ENCODE measurements at places on chromosomes 2 and 18.
A peak's percentile ranks its signal among the peaks of the same experiment; 100 is the strongest.

GRCh38 chr18:76981396-76981968 is 151.1 kb downstream of the MBP start:
- DNase-seq: no peak

GRCh38 chr2:218694405-218695145 is 16.1 kb upstream of the TTLL4 start:
- DNase-seq: no peak

DNA sequence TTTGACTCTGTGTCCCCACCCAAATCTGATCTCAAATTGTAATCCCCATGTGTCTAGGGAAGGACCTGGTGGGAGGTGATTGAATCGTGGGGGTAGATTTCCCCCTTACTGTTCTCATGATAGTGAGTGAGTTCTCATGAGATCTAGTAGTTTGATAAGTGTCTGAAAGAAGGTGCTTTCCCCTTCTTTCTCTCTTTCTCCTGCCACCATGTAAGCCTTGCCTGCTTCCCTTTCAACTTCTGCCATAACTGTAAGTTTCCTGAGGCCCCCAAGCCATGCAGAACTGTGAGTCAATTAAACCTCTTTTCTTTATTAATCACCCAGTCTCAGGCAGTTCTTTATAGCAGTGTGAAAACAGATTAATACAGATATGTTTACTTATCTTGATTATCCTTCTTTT is 266.5 kb upstream of the GYPC start:
- no peak for DNase-seq

- peak; percentile 4 for DNase-seq
Observed at GRCh38 chr18:28789502-28789901, 612.6 kb upstream of the CDH2 start.

GRCh38 chr2:16537347-16537746 is 128.3 kb downstream of the CYRIA start:
- peak; percentile 8 for DNase-seq

- peak; percentile 37 for DNase-seq
Observed at GRCh38 chr2:240586919-240587800, 626 bp downstream of the CAPN10 start.

DNA sequence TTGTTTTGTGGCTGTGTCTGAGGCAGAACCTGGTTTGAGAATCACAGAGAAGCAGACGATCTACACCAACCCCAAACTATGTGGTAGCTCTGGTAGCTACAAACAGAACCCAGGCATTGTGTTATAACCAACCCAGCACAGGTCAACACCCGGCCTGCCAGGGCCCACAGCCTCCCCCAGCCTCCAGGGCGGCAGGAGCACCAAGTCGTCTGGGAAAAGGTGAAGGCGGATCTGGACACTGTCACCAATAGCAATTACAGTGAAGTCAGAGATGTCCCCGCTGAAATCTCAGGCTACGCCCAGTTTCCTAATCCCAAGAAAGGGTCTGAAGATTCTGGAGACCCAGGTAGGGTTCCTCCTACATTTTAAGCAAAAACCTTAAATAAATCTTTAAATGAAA is 3.6 kb downstream of the HJURP start:
- DNase-seq: no peak

DNA sequence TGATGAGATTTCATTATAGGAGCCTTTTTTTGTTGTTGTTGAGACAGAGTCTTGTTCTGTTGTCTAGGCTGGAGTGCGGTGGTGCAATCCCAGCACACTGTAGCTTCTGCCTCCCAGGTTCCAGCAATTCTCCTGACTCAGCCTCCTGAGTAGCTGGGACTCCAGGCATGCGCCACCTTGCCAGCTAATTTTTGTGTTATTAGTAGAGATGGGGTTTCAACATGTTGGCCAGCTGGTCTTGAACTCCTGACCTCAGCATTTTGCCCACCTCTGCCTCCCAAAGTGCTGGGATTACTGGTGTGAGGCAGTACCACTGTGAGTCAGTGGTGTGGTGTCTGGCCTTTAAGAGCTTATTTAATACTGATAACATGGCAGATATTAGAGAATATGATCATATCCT is 60.1 kb downstream of the MOB4 start:
- DNase-seq: peak; percentile 24

GRCh38 chr2:28128281-28128950 is 237.9 kb downstream of the BABAM2 start:
- DNase-seq: no peak

DNA sequence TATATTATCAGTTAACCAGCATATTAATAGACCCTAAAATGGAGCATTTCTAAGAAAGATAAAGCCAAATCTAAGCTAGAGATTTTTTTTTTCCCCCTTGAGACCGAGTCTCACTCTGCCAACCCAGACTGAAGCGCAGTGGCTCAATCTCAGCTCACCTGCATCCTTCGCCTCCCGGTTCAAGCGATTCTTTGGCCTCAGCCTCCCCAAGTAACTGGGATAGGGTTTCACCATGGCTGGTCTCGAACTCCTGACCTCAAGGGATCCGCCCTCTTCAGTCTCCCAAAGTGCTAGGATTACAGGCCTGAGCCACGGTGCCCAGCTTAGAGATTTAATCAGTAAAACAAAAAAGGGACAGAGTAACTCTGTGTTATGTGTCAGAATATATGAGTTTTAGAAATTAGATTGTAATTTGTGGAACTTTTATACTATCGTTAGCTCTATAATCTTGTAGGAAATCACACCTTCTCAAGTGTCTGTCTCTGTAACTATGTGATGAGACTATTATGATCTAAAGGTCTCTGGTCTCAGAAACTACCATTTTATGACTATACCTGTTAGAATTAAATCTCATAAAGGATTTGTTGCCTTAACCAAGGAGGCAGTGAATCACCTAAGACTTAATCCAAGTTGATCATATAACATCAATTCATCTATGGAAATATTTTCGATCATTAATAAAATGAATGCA is 34.0 kb downstream of the YWHAQ start:
- no peak for DNase-seq

- DNase-seq: no peak
Observed at GRCh38 chr18:76656925-76657827, 162.1 kb upstream of the ZNF516 start.

DNA sequence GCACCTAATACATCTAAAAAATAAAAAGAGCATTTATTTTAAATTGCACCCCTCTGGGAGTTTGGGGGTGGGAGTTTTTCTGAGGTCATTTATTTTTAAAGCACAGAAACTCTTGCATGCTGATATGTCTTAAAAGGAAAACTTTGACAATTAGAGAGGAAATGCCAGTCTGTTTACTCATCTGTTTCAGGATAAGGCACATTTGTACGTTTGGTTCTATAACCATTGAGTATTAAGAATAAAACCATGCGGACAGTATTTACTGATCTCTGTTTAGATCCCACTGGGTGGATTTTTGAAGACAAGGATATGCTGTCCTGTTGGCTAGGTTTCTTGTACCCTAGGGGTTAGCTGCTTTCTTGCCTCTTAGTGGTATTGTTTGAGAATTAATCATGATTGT is 122.9 kb downstream of the TANC1 start:
- peak; percentile 88 for DNase-seq

DNA sequence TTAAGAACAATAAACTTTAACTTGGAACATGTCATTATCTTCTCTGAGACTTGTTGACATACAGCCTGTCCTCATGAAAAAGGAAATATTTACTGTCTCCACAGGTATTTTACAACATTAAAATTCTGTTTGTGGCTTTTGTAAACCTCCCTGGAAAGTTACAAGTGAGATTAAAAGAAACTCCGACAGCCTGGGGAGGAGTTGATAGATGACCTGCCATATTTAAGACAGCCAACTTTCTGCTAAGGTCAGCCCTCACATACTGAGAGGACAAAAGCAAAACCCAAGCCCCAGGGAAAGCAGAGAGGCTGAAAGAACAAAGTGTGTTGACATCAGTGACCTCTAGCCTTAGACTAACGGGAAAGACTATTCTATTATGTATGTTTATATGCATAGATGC is 350.2 kb downstream of the RIT2 start:
- DNase-seq: no peak

DNA sequence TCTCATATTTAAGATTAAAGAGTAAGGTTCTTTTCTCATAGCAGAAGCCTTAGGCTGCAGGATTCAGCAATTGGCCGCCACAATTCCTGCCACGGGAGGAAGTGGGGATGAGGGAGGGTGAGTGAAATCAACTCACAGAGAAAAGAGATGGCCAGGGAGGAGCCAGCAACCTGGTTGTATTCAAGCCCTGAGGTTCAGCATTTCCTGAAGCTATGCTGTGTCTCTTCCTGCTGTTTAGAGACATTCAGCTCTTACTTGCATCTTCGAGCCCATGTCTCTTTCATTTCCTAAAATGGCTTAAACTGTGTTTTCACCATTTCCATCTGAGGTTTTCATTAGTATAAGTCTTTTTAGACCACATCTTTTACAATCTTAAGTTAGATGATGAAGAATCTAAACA is 522.6 kb downstream of the CNTNAP5 start:
- no peak for DNase-seq

GRCh38 chr2:217638031-217638430 is 364.8 kb downstream of the TNS1 start:
- no peak for DNase-seq

DNA sequence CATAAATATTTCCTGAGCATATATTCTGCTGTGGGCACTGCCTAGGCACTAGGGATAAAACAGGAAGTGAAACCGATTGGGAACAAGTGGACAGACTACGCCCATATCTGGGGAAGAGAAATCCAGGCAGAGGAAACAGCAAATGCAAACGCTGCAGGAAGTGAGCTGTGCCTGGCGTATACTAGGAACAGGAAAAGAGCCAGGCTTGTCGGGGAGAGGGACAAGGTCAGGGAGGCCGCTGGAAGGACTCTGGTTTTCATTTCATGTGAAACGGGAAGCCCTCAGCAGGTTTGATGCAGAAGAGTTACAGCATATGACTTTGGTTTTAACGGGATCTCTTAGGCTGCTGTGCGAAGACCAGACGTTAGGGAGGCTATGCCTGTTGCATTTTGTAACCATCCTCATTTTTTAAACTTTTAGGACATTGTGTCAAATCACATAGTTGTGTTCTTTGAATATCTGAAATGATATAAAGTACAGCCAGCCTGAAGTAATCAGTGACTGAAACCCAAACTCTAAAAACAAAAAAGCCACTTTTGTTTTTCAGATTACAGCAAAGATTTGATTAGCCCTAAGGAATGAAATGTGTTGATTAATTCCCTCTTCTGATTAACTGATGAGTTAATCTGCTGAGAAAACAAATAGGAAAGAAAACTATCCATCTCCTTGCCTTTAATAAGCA is 110.2 kb upstream of the PIEZO2 start:
- DNase-seq: no peak

DNA sequence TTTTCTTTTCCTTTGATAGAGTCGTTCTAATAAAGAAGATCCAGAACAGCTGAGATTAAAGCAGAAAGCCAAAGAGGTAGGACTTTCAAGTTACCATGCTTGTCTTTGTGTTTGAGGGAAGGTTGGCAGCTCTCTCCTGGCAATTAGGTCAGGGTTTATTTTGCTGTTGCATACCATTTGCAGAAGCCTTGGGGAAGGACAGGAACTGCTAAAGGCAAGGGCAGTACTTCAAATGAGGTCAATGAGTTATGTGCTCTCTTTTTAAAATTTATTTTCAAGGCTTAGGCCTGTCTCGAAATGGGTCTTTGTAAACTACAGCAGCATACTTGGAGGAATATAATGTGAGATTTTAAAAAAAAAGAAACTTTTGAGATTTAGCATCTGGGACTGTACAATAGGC is 108.9 kb downstream of the TAF4B start:
- no peak for DNase-seq

GRCh38 chr18:3124822-3125221 is 94.9 kb downstream of the MYOM1 start:
- no peak for DNase-seq

DNA sequence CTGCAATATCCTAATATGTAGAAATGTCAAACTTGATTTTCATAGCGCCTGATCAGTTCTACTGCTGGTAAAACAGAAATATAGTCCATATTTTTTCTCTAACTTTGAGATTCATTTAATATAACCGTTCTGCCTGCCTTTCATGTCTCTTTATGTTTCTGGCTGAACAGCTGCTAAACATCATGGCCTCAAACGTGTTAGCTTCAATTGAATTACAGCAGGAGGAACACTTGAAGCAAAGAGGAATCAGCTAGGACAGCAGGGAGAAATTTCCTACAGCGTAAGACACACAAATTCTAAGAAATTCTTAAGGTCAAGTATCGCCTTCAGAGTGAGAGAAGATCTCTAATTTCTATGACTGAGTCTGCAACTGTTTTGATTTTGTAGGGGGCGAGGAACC is 433.2 kb downstream of the FBXO15 start:
- DNase-seq: no peak

DNA sequence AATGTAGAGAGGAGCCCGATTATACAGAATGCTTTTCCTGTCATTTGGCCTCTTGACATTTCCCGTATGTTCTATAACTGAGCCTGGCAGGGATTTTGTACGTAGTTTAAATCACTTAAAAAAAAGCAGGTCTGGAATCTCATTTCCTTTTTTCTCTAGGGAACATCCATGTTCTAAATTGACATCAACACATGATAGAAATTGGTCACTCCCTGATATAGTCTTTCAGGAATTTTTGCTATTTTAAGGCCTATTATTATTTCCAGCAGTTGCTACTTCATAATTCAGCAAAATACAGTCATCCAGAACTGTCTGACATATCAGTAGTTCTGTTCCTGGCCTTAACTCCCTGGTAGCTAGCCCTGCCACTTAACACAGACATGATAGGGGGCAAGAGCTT is 565.7 kb upstream of the ZEB2 start:
- peak; percentile 29 for DNase-seq

GRCh38 chr2:122098306-122098705 is 342.9 kb downstream of the TSN start:
- no peak for DNase-seq

DNA sequence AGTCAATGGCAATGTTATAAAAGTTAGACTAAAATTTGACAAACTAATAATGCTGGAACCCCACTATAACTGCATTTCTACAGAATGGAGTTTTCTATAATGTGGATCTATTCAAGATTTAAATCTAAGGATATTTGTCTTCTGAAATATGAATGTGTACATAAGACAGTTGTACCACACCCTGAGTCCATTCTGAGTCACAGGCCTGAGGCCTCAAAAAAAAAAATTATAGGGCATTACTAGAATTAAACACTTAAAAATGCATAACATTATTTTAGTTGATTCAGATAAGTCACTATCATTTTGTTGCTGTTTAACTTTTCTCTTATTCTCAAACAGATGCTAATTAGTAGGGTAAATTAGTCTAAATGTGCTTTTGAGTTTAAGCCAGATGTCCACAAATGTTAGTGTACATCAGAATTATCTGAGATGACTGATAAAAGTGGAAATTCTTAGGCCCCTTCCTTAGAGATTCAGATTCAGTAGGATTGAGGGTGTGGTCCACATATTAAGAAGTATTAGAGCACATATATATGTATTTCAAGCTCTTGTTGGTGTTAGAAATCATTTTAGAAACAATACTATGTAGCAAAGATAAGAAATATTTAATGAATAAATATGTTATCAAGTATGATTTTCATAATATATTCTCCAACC is 42.4 kb upstream of the COL5A2 start:
- DNase-seq: no peak

GRCh38 chr2:30255466-30256408 is 24.4 kb downstream of the LBH start:
- no peak for DNase-seq

DNA sequence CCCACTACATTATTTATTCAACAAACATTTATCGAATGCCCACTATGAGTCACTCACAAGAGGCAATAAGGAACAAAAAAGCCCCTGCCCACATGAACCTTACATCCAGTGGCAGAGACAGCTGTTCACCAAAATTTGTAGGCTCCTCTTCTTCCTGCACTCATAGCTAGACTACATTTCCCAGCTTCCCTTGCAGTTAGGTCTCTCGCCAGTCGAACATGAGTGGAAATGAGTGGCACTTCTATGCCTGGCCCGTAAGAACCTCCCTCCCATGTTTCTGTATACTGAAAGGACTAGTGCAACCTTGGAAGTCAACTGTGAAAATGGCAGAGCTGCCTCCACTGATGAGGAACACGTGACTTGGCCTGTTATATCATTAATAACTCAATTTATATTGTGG is 19.4 kb upstream of the NCOA1 start:
- DNase-seq: no peak
